ENCODE measurements at places on chromosomes 4 and X.

- no peak for DNase-seq
Measured at GRCh38 chr4:19300213-19300612, 951.5 kb upstream of the SLIT2 start.

DNA sequence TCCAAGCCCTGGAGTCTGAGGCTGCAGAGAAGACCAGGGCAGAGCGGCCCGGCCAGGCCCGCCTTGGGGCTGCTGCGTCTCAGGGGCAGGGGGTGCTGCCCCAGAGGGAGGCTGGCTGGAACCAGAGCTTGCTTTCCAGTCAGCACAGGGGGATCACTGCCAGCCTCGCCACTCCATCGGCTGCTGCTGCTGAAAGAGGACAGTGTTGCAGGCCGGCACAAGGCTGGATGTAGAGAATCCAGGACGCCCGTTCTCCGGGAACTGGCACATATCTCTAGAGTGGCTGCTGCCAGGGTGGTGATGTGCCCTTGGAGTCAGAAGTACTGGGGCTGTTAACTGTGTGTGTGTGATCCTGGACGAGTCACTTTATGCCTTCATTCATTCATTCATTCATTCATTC lies 31.9 kb upstream of the SORCS2 start:
- DNase-seq: no peak

GRCh38 chr4:182147391-182147790 lies 95.8 kb upstream of the TENM3 start:
- DNase-seq: no peak

- no peak for DNase-seq
Measured at GRCh38 chrX:137032841-137033773, 688 bp downstream of the GPR101 start.

DNA sequence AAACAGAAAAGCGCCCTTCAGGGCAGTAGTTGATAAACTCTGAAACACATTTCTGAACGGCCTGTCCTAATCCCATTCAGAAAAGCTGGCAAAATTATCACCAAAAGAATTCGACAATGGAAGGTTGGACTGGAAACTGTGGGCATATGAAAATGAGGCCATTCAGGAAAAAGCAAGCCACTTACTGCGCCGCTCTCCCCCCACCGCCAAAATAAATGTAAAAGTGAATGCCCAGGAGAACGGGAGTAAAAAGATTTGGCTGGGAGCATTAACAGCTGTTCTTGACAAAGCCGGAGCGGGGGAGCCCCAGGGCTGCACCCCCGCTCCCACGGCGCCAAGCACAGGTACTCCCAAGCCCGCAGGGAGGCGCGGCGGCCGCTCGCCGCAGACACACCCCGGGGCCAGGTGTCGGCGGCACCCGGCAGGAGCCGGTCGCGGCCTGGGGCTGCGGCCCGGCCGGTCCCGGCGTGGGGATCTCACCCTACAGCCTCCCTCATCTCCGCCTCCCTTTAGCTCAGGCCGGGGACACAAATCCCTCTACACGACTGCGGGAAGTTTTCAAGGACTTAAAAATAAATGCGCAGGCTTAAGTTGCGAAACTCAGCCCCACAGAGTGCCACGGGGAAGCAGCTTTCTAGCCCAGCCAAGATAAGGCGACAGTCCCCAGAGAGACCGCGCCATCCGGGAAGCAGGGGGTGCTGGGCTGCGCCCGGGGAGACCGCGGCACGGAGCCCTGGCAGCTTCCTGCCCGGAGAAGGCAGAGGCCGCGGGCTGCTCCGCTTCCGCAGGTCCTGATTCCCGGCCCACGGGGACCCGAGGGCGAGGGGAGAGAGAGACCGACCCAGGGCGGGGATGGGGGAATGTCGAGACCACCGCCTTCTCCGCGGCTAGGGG lies 593 bp downstream of the SH3RF1 start:
- no peak for DNase-seq

DNA sequence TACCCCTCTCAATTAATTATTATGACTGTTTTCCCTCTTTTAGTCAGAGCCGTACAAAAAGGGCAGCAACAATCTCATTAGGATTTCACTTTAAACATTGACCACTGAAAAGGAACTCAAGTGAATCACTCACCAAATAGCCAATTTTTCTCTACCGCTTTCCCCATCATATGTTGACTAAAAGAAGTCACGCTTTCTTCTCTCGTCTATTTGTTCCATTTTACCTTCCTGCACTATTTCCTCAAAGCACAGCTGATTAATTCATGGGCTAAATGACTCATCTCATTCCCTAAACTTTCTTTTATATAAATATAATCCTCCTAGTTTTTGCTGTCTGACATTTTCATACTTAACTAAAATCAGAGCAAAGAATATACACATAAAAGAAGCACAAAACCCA lies 8.2 kb downstream of the MID1 start:
- no peak for DNase-seq

GRCh38 chr4:175947117-175947722 lies 118.4 kb upstream of the WDR17 start:
- no peak for DNase-seq

DNA sequence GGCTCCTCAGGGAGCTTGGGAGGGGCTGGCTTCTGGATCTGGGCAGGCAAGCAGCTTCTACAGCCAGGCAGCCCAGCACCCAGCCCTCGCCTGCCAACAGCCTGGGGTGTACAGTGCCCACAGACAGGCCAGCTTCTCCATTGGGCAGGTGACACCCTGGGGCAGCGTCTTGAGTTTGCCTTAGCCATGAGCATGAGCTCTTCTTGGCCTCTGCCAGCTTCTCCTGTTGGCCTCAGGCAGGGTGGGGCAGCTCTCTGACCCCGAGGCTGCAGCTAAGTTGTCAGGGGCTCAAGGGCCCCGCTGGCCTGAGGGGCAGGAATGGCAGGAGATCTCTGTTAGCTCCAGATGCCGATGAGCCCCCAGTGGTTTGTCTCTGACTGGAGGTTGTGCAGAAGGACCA lies 7.8 kb upstream of the CNGA2 start:
- DNase-seq: no peak

DNA sequence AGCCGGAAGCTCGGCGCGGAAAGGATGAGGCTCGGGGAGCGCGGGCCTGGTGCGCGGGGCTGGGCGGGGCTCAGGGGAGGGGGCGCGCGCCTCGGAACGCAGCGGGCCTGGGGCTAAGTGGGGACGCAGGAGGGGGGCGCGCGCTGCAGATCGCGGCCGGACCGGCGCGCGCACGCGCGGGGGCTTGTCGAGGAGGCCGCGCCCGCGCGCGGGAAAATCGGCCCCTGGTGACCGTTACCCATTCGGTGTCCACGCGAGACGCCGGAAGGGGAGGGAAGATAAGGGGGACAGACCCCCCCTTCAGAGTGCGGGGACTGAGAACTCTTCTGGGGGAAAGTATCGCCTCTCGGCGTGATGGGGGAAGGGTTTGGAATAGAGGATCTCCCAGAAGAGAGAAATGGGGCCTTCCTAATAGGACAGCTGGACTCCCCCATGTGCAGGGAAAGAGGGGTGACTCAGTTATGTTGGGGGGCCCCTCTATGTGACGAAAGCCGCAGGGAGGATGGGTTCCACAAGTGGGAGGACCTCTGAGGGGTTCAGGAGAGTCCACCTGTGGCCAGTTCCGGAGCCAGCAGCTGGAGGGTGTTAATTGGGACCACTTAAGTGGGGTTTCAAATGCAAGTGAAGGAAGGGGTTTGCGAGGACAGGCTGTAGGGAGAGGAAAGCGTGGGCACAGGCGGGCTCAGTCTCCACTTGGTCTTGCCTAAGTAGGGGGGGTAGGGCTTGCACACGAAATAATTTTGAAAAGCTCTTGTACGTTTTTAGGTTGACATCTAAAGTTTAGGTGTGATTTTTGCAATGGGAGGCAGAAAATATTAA lies 584 bp downstream of the SUV39H1 start:
- no peak for DNase-seq

DNA sequence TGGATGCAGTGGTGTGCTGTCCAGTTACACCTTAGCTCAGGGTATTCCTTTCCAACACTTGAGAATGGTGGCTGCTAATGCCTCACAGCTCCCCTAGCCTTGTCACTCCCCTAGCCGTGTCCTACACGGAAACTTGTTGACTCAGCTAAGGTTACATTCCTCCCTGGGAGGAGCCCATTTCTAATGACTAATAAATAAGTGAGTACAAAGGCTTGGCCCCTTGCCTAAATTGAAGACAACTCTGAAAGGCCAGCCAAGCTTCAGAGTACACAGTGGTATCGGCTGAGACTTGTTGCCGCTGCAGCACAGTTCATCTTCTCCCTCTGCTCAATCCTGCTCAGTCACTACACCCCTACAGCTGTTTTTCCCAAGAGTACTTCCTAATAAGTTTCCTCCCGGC lies 21.2 kb upstream of the SLC25A31 start:
- no peak for DNase-seq

- no peak for DNase-seq
Measured at GRCh38 chr4:38181286-38181685, 221.1 kb downstream of the PTTG2 start.

GRCh38 chrX:7586126-7586525 lies 256.8 kb upstream of the VCX start:
- no peak for DNase-seq

DNA sequence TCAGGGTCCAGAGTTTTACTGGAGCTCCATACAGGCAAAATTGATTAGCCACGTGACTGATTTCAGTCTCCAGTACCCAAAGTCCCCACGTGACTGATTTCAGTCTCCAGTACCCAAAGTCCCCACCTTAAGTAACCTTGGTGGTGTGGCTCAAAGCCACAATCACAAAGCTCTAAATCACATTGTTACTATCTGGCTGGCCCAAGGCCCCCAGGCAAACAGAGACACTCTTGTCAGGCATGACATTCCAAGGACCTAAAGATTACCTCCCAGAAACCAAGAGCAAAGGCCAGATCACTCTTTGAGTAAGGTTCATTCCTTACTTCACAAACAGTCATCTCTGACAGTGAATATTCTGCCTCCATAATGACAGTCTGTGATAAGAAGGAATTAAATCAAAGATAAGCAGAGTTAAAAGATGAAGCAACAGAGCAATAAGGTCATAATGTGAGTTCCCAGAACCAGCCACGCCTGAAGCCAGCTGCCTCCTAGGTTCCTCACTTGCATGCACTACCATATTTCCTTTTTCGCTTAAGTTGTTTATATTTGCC lies 78.5 kb downstream of the ANXA3 start:
- no peak for DNase-seq

DNA sequence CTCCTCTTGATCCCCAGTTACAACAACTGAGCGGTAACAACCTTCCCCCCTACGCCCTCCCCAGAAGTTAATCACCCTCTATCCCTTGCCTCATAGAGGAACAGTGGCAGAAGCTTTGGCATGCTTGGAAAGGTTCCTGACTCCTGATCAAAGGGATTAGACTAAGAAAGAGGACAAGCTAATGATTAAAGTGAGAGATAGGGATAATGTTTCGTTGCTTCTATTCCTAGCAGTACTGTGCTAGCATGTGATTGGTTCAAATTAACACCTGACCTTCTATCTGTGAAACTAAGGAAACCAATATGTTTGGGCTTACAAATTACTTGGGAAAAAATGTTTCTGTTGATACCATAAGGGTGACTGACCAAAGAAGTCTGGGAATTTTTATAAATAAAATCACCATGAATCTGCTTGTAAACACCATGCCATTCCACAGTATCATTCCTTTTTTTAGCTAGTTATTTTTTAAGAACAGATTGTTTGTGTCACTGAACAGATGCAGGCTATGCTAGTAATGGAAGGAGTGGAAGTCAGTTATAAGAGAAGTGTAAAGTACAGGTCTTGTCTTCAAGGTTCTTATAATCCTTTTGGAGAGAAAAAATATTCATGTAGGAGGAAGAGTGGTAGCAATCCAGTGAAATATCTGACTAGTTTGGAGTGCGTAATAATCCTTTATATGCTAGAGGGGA lies 11.3 kb upstream of the ATP1B4 start:
- no peak for DNase-seq

GRCh38 chr4:137032222-137032621 lies 500.1 kb downstream of the PCDH18 start:
- DNase-seq: no peak

GRCh38 chrX:130631011-130631410 lies 229.2 kb downstream of the RBMX2 start:
- no peak for DNase-seq

DNA sequence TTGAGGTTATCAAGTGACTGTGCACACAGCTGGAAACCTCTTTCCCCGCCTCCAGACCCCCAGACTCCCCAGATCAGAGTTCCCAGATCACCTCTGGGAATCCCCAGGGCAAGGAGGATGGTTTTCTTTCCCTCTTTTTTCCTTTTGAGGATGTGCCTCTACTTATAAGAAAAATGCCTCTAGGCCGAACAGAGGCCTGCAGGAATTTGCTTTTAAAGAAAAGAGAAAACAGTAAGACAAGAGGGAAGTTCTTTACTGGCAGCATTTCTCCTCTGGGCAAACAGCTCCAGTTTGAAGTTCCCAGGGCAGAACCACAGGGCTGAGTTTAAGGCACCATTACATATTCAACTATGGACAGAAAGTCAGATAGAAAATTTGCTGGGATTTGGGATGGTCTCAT lies 837.9 kb upstream of the LCORL start:
- no peak for DNase-seq

GRCh38 chrX:116490104-116490503 lies 27.3 kb upstream of the CT83 start:
- DNase-seq: no peak

DNA sequence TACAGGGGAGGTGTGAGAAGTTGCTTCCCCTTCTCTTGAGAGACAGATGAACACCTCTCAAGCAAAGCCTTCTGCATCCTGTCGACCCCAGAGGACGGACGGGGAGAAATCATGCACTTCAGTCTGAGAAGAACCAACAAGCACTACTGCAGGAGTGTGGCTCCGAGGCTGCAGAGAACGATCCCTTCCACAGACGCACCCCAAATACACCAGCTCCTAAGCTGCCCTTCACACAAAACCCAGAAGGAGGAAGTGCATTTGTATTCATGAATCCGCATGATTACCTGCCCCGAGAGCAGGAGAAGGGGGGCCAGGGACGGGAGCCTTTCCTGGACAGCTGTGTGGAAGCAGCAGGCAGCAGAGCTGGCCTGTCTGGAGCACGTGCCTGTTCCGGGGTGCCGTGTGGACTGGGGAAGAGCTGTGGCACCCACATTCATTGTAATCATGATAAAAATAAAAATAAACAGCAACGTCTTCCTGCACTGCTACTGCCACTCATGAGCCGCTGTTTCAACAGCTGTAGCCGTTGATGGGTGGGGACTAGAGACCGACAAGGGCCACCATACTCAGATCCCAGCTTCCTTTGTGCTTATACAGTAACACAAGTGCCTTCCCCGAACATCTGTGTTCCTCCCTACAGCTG lies 42.9 kb downstream of the ACSL1 start:
- no peak for DNase-seq

DNA sequence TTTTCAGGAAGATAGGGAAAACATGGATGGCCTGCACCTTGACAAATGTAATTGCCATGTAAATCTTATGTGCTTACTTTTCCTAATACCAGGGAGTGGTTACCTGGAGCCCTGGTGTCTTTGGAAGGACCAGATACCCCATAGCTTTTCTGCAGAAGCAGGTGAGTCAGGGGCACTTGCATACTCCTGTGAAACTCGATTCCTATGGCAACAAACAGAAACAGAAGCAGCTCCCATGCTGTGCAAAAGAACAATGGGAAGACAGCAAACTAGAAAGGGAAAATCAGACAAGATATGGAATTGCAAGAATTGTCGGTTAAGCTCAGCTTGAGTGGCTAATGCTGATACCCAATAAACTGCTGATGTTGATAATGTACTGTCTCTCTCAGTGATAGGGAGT lies 117.4 kb upstream of the AFF2 start:
- DNase-seq: no peak
